Activated CD4-positive, CD25-positive, alpha-beta regulatory T cell treated with anti-CD3 and anti-CD28 coated beads, Interleukin-2, amount 50 U/mL, for 24 hours (primary cell): ENCODE measurements at places on chromosomes 2 and 18.

DNA sequence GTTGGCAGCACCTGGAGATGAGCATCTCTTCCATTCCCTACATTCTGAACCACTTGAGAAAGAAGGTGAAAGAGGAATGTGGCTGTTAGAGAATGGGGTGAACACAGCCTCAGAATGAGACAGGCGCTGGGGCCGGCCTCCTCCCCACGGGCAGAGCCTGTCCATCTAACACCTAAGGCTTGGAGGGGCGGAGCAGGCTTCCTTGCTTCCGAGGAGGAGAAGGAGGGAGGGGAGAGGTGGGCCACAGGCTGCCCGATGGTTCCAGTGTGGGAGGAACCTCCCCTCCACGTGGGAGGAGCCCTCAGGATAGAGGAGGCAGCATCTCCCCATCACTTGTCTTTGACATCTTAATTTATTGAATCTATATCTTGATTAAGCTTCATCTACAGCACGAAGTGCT lies 68.6 kb downstream of the CIB4 start:
- ATAC-seq: no peak

GRCh38 chr2:39685126-39685525 lies 19.4 kb downstream of the TMEM178A start:
- no peak for ATAC-seq

GRCh38 chr2:66439812-66440542 lies 5.1 kb downstream of the MEIS1 start:
- no peak for ATAC-seq

DNA sequence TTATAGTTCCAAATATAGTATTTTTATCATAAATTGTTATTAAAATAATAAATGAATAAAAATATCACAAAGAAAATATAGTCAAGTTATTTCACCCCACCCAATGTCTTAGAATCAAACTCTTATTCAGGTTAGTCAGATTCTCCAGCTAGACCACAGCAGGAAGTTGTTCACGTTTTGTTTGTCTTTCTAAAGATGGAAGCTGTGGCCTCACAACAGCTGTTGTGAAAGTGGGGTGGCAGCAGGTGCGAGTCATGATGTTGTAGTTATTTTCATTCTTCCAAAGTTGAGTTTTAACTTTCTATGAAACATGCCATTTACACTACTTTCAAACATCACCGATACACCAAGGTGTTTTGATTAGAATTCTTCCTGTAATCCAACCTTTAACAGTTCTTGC lies 272.9 kb downstream of the SLC8A1 start:
- no peak for ATAC-seq

DNA sequence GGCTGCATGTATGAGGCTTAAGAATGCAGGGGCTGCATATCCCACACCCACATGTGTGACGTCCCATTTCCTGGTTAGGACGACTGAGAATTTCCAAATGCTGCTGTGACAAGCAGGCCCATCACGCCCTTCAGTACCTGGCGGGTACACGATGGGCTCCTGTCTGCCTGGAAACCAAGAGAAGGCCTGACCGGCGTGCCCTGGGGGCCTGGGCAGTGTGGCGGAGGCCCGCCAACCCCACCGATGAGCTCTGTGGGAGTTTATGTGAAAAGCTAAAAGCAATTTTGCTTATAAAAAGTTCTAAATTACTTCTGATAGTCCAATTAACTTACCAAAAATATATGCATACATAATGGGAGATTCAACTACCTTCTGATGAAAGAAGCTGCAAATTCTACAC lies 837.3 kb downstream of the GALR1 start:
- ATAC-seq: no peak

- no peak for ATAC-seq
These were observed 779 bp upstream of the LYPD6 start for GRCh38 chr2:149329489-149330126.

DNA sequence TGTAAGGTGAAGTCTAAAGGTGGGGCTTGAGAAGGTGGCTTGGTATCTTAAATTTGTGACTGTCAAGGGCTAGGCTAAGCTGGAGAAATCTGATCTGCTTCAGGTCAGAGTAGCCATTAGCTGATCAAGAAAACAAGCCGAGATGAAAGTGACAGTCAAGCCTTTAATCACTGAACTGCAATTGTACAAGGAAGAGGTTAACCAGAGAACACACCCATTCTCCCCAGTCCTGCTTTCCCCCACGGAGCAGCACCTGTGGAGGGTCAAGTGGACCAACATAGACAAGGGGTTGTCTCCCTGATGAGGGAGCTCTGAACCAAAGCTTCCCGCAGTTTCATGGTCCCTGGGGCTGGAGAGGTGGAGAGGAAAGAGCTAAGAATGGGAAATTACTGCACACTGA lies 901.2 kb downstream of the DCC start:
- no peak for ATAC-seq

DNA sequence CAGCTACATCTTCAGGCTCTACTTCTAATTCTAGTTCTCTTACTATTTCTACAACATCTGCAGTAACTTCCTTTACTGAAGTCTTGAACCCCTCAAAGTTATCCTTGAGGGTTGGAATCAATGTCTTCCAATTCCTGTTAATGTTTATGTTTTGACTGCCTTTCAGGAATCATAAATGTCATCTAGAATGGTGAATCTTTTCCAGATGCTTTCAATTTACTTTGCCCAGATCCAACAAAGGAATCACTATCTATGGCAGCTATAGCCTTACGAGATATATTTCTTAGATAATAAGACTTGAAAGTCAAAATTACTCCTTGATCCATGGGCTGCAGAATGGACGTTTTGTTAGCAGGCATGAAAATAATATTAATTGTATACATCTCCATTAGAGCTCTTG lies 123.9 kb downstream of the PDE1A start:
- ATAC-seq: no peak

DNA sequence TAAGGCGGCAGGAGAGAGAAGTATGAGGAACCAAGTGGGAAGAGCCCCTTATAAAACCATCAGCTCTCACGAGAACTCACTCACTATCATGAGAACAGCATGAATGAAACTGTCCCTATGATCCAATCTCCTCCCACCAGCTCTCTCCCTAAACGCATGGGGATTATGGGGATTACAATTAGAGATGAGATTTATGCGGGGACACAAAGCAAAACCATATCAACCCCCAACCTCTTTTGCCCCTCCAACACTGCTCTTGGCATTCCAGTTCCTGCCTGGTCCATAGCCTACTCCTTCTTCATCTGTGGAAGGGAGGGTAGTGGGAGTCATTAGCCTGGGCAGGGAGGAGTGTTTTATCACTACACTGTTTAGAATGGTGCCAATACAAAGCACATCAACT lies 1.4 kb upstream of the EHD3 start:
- no peak for ATAC-seq

DNA sequence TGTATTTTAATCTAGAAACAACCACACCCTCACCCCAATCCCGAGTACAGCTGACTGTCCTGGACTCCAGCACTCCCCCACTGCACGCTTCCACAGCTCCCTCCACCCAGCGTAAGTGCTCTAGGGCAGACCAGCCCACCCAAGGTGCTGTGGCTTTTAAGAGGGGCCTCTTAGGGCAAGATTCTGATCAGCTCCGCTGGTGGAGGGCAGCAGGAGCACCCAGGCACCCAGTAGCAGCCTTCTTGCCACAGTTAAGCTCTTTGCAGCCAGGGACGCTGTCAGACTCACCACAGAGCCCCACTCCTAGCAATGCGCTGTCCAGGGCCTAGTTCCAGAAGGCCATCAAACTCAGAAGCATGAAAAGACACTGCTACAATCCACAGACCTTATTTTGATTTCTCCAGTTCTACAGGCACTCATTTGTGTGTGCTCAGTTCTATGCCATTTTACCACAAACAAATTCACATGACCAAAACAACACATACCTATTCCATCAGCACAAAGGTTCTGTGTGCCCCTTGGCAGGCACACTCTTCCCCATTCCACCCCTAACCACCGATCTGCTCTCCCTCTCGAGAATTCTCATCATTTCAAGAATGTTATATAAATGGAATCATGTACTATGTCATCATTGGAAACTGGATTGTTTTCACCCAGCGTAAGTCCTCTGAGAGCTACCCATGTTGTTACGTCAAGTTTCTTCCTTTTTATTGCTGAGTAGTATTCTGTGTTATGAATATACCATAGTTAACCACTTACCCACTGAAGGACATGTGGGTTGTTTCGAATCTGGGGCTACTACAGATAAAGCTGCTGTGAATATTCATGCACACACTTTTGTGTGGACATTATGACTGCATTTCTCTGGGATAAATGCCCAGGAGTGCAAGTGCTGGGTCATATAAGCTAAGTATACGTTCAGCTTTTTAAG lies 40.4 kb downstream of the PTPN2 start:
- ATAC-seq: no peak
